NCI-H1048 (cell line): ENCODE measurements at places on chromosomes 13 and 19.

GRCh38 chr13:23984546-23984945 lies 87.2 kb upstream of the C1QTNF9B start:
- DNase-seq: no peak

- no peak for DNase-seq
These were observed 908.9 kb upstream of the MIR17HG start for GRCh38 chr13:90438576-90438975.

DNA sequence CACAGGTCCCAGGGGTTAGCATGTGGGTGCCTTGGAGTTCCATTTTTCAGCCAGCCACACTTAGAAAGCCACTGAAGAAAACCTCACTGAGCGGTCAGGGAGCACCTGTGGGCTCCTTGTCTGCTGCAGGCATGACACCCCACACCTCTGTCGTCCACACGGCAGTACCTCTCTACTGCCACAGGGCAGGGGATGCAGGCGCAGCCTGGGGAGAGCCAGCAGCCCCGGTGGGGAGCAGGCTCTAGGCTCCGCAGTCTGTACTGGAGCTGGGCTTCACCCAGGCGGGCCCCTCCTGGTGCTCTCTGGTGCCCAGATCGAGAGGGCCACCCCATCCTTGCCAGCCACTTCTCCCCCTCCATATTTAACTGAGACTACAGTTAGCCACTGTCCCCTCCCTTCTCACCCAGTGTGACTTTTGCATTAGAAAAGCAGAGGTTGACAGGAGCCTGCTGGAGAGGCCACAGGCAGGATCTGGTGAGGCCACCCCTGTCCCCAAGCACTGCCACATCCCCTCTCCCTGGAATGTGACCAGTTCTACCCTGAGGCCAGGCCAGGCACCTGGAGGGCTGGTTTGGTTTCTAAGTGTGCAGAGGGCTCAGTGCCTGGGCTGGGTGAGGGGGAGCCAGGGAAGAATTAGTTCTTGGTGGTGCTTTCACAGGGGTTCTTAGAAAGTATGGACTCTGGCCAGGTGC lies 104.4 kb downstream of the KDM4B start:
- no peak for DNase-seq

DNA sequence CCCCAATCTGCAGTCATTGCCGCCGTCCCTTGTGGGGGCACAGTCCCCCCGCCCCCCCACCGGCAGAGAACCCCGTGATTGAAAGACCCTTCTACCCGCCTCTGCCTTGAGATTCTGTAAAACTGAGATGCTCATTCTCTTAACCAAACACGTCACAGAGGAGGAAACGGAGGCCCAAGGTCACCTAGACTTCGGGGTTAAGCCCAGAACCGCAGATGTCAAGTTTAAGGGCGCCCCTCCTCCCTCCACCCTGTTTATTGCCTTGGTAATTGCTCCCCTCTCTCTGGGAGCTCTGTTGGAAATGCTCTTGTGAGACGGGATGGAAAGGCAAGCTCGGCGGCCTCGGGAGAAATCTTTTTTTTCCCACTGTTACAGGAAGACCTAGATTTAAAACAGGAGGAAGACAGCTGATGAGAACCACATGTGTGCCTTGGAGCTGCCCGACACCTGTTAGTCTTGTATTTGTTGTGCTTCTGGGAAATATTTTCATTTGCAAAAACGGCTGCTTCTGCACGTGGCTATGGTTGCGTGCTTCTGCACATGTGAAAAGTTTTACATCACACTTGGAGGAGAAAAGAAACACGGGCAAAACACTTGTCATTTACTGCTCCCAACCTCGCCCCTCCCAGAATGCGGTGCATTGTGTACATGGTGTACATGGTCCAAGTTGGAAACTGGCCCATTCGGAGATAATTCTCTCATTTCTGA lies 1.1 kb upstream of the MED26 start:
- no peak for DNase-seq

DNA sequence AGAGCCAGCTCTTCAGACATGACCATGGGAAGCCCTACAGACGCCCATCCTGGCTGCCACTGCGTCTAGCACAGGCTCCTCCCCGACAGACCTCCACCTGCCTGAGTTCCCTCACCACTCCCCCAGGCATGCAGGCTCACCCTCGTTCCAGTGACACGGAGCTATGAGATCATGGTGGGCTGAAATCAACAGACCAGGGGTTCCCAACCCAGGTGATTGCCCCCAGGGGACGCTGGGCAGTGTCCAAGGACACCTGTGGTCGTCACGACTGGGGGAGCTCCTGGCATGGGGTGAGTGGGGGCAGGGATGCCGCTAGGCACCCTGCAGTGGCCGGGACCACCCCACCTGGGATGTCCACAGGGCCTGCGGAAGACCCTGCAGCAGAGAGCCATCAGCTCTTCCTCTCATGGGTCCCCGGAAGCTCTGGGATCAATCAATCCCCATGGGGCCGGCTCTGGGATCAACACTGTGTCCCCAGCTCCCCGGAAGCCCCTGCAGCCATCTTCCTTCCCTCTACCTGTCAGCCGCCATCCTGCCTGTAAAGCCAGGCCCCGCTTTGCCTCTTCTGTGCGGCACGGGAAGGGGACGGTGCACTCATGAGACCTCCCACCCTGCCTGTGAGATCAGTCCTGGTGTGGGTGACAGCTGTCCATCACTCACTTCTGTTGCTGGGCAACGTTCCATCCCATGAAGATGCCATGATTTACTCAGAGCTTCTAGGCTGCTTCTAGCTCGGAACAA lies 12.8 kb upstream of the MADCAM1 start:
- no peak for DNase-seq

- no peak for DNase-seq
These were observed 432.1 kb downstream of the TBC1D4 start for GRCh38 chr13:75049735-75050335.

DNA sequence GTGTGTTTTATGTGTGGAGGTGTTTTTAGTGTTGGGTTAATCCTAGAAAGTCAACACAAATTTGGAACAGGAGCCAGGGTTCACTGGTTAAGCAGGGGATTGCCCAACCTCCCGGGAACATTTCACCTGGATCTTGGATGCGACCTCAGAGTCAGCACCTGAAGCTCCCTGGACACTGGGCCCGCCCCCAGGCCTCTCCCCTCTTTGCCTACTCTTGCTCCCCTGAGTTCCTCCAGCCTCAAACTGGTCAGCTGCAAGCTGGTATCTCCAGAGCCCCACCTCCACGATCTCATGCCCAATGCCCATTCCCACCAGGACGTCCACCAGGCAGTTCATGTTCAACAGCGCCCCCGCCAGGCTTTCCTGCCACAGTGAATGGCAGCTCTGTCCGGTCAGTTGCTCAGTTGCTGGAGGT lies 9.7 kb downstream of the HSD17B14 start:
- DNase-seq: no peak

- DNase-seq: no peak
These were observed 8.8 kb downstream of the TPT1 start for GRCh38 chr13:45332036-45332830.

DNA sequence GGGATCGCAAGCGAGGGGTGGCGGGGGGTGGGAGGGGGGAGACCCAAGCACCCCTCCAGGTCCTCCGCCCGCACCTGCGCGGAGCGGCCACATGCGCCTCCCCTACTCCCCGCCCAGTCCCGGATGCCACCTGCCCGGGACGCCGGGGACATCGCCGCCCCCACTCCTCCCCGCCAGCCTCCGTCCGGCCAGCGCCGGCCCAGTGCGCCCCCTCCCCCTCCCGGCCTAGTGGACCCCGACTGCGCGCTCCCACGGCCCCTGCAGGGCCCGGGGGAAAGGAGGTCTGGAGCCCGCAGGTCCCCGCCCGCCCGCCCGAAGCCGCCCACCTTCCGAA lies 263 bp downstream of the RHPN2 start:
- DNase-seq: no peak

- no peak for DNase-seq
These were observed 763.6 kb upstream of the SLITRK6 start for GRCh38 chr13:86562866-86563265.

- DNase-seq: no peak
These were observed 519.2 kb upstream of the SLITRK6 start for GRCh38 chr13:86318450-86318849.

DNA sequence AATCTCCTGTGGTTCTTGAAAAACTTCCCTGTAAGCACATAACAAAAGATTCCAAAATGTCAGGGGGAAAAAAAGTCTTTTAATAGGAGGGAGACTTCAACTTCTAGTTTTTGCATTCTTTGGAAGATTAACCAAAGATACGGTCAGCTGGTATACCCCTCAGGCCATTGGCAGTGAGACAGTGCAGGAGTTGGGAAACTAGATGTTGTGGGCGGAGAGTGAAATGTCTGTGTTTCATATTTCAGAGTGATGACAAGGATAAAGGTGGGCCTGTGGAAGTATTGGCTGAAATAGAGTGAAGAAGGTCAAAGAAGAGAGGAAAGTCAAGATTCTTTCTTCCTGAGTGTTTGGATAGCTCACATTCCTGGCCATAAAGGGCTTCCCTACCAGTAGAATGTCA lies 40.8 kb downstream of the CYP2B6 start:
- no peak for DNase-seq

DNA sequence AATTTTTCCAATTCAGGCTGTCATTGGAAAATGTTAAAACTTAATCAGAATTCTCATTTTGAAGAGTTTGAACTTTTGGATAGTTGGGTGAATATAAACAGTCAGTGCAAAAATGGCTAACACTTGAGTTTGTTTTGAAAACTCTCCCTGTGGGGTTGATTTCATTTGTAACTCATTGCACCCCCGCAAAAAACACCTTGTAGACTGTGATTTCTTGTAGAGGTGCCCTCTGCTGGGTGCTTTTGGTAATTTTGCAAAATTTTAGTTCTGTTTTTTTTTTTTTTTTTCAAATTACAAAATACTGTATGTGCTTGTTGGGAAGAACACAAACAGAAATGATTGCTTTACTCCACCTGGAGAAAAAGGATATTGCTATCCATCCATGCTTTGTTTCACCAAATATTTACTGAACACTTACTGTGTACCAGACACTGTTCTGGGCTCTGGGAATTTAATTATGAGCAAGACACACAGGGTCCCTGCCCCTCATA lies 28.2 kb upstream of the GPI start:
- DNase-seq: no peak

DNA sequence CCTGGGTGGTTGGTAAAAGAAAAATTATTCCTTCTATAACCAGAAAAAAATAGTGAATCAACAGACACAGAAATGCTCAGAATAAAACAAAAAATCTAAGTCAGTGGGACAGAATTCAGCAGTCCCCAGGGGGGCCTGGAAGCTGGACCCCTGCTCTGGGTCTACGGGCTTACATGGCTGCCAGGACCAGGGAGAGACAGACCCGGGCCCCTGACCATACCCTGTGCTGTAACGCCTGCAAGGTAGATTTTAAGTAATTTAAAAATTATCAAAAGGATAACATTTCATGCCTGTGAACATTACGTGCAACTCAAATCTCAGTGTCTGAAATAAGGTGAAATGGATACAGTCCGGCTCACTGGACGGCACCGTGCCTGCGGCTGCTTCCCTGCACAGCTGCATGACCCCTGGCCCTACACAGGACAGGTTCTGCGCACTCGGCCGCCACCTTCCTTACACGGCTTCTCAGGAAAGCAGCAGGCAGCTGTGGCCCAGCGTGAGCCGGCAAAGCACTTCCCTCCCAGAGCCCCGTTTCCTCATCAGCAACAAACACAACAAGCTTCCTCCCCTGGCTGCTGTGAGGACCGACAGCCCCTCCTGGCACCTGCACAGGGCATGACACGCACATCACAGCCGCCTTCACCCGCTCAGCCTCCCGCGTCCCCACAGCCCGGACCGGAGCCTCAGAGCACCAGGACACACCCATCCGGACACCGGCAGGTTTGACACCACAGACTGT lies 22.2 kb downstream of the RASA3 start:
- no peak for DNase-seq

DNA sequence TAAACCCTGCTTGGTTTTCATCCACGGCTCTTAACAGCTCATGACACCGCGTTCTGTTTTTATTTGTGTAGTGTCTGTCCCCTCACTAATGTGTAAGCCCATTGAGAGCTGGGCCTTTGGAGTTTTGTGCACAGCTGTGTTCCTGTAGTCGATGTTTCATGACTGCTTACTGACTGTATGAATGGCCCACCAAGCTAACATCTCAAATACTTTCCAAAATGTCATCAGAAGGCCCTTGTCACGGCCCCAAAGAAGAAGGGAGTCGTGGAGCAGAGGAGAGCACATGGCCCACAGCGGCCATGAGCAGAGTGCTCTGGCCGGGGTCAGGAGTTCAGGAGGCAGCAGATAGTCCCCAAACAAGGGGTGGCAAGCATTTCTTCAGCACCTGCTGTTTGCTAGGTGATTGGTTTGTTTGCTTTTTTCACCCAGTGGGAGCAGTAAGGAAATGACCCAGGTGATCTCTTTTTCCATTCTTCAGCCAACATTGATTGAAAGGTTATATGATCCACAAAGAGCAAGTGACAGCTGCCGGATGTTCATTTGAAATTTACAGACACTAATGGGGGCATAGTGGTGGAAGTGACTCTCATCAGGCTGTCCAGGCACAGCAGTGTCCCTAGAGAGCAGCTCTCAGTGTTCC lies 315.2 kb downstream of the ATP8A2 start:
- DNase-seq: no peak

DNA sequence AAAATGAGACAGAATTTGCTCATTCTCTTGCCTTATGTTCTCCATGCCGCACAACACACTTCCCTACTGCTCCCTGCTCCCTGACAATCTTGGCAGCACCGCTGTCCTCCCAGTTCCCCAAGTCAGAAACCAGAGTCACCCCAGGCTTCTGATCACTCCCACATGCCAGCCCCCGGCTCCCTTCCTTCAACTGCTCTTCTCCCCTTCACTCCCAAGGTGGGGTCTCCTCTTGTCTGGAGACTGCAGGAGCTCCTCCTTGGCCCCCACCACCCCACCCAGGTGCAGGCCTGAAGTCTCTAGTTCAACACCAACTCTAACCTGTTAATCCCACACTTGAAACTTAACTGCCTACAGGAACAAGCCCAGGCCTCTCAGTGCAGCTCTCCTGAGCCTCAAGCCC lies 16.8 kb upstream of the AKAP8 start:
- DNase-seq: no peak

- no peak for DNase-seq
These were observed 503.9 kb downstream of the GPC5 start for GRCh38 chr13:91902291-91902690.

DNA sequence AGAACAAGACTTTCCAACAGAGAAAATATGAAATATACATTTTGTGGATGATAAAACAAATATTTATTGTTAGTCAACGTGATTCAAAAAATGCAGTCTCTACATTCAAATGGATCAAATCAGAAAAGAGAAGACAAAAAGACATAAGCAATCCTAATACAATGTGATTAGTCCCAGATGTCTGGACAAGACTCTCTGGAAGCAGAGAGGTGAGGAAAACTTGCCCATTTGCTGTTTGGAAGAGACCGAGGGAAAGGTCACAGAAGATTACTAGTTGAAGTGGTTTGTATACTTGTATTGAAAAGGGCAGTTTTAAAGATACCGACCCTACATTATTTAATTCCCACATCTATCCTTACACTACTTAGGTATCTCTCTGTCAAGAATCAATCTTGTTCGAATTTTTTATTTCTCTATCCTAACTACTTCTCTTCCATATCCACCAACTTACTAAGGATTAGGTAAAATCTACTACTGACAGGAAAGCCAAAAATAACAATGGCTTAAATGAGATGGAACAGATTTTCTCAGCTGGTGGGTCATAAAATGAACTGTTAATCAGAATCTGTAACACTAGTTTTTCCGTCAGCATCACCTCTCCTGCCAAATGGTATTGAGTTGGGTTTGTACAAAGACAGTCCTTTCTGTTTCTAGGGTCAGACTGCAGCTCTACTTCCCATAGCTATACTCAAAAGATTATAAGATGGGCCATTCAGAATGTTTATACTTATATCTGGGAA lies 497.1 kb downstream of the DCT start:
- DNase-seq: no peak
